ENCODE measurements at places on chromosomes 7 and 10. TPM values are rescaled to one million over a fixed set of nuclear protein-coding genes. Genes with fewer than 3 reads are reported as not detected.

The SPDYE3 gene
- total RNA-seq, result not detected

The XRCC2 gene
- 21.2 TPM for total RNA-seq

The IQUB gene
- total RNA-seq, result 0.71 TPM

The BEND7 gene
- 15.8 TPM for total RNA-seq

- no peak for DNase-seq
Observed at GRCh38 chr7:142053988-142054387, 57.5 kb upstream of the MGAM2 start.

DNA sequence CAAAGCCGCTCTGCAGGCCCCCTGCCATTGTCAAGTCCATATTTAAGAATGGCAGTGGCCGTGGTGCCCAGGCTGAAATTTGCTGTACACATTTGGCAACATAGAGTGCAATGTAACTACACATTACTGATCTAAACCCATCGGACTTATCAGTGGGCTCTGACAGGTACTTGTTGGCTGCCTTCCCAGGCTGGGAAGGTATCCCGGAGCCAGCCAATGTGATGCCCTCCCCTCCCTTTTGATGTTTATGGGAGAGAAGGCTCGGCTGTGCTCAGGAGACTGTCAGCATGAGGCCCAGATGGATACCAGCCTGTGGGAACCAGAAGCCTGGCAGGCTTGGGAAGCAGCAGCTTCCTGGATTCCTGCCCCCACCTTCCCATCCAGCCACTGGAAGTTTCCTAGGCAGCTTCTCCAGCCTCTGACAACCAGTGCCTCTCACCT is 146.1 kb upstream of the TCF7L2 start:
- no peak for DNase-seq

DNA sequence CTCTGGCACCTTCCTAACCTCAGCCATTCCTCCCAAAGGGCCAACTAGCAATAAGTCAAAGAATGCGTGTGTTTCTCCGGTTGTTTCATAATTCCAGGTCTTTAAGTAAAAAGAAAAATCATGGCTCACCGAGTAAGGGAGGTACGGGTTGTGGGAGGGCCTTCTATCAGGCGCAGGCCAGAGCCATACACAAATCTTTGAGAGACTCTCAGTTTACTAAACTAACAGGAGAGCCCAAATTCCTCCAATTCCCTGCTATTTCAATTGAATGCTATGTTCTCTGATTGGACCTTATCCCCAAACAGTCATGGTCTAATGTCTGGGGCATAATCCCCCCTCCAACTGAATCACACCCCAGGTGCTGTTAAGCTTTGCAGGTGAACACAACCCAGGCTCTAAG is 26.2 kb upstream of the SLF2 start:
- no peak for DNase-seq

DNA sequence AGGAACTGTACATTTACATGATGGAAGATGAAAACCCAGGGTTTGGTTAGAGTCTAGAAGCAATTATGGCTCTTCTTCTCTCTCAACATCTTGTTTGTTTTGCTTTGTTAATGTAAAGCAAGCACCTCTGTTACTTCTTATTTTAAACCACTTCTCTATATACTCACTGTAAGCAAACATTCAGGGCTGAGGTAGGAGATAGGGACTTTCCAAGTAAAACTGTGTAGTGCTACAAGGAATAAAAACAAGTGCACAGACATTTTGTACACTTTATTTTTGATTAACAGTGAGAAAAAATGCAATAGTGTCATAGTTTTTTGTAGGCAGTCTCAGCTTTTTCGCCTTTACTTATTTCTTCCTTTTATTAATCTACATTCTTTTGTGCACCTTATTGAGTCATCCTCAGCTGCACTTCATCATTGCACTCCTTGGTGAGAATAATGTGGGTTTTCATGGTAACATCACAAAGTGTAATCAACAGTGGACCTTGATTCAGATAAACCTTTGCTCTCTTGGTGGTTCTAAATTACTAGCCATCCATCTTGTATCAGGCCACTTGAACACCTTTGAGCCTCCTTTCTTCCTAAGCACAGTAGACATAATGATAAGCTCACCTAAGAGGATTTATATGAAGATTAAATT is 52.9 kb downstream of the ELMO1 start:
- no peak for DNase-seq

- DNase-seq, result no peak
Observed at GRCh38 chr10:24947304-24948097, 4.9 kb downstream of the PRTFDC1 start.

- DNase-seq, result no peak
Observed at GRCh38 chr10:51862149-51862548, 162.8 kb upstream of the CSTF2T start.

All from WTC11 (cell line).